Vagina (tissue), 2 donors: ENCODE measurements at places on chromosomes 4 and X.

DNA sequence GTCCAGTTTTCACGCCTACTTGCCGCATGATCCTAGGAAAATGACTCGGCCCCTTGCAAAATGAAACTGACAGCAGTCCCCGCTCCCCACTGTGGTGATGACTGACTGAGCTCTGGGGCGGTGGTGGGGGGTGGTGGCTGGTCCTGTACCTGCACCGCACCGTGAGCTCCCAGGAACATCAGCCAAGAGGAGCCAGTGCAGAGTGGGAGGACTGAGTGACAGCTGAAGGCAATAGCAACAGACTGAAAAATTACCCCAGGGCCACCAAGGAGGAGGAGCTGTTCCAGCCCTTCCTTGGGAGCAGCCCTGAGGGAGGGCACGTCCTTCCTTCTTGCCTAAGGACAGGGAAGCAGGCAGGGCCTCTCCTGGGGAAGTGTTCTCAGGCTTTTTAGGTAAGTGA lies 2.4 kb upstream of the C4orf50 start:
- no peak for DNase-seq

- no peak for DNase-seq
Measured at GRCh38 chrX:105876658-105877057, 54.3 kb downstream of the NRK start.

DNA sequence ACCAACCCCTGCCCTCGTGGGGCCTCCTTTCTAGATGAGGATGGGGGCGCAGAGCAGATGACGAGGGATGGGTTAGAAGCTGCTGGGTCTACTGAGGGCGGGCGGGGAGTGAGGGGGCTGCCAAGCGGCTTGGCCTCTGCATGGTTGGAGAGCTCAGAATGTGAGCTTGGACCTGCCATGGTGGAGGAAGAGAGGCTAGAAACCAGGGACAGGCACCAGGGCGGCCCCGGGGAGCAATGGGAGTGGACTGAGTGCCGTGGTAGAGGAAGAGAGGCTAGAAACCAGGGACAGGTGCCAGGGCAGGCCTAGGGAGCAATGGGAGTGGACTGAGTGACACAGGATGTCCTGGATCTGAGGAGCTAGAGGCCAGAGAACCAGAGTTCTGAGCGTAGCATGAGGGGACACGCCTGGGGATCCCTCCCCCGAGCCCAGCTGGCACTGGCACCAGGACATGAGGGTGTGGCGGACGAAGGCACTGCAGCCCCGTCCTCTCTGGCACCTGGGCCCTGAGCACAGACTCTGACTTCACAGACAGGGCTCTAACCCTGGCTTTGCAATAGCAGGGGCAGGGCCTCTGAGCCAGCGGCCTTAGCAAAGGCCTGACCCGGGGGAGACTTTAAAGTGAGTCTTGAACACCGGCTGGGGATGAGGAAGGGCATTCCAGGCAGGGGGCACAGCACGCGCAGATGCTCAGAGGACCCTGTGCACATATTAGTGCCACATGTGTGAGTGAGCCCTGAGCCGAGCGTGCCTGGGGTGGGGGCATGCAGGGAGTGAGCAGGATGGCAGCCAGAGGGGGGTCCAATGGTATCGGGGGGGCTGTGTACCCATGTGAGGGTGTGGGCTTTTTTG lies 214.0 kb upstream of the PSAPL1 start:
- DNase-seq = no peak

GRCh38 chr4:164596927-164597326 lies 157.0 kb upstream of the SMIM31 start:
- no peak for DNase-seq

- DNase-seq = no peak
Measured at GRCh38 chr4:98641906-98642668, 16.3 kb downstream of the TSPAN5 start.

DNA sequence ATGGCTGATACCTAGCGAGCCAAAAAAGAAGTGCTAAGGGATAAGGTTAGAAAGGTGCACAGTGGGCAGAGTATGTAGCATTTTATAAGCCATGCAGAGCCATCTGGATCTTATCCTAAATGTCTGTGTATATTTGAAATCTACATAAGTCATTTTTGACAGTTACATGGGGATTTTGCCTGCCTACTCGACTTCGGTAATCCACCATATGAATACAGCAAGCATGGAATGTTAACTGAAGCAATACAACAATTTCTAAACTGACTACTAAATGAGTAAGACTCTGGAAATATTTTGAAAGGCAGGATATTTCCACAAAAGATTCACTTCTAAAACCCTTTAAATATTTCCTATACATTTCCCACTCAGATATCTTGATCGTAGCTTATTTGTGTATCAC lies 122.5 kb downstream of the KCNIP4 start:
- no peak for DNase-seq

DNA sequence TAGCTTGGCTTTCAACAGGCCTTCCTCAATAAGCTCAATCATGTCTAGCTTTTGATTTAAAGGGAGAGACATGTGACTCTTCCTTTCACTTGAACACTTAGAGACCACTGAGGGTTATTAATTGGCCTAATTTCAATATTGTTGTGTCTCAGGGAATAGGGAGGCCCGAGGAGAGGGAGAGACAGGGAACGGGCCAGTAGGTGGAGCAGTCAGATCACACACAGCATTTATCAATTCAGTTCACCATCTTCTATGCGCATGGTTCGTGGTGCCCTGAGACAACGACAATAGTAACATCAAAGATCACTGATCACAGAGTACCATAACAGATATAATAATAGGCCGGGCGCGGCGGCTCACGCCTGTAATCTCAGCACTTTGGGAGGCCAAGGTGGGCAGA lies 17.8 kb downstream of the ZNF81 start:
- no peak for DNase-seq

GRCh38 chr4:30717208-30718020 lies 2.8 kb upstream of the PCDH7 start:
- DNase-seq = no peak

GRCh38 chr4:15587649-15588048 lies 67.5 kb downstream of the FBXL5 start:
- DNase-seq = no peak

DNA sequence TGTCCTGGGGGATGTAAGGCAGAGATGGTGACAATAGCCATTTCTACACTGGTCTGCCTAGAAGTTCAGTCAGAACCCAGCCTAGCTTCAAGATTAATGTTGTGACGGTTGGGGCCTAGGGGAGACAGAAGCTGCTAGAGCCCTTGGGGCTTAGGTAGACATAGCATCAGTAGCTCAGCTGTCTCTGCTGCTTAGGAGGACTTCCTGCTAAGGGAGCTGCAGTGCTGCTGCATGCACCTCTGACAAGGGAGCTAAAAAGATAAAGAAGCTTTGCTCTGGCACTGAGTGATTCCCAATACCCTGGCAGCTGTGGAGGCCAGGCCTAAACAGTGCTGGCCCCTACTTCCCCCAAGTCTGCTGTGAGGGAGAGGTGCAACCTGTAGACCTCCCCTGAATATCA lies 116.0 kb downstream of the CT47B1 start:
- DNase-seq = no peak
